ENCODE measurements at places on chromosomes 5 and 9.

- DNase-seq = no peak
These were observed 85.0 kb upstream of the RASA1 start for GRCh38 chr5:87182649-87183048.

GRCh38 chr9:5442400-5443011 is 4.8 kb upstream of the PLGRKT start:
- DNase-seq = peak; percentile 50

- DNase-seq = no peak
These were observed 166.3 kb downstream of the CRB2 start for GRCh38 chr9:123522251-123522650.

- DNase-seq = no peak
These were observed 32.2 kb downstream of the ALDH7A1 start for GRCh38 chr5:126562823-126563222.

DNA sequence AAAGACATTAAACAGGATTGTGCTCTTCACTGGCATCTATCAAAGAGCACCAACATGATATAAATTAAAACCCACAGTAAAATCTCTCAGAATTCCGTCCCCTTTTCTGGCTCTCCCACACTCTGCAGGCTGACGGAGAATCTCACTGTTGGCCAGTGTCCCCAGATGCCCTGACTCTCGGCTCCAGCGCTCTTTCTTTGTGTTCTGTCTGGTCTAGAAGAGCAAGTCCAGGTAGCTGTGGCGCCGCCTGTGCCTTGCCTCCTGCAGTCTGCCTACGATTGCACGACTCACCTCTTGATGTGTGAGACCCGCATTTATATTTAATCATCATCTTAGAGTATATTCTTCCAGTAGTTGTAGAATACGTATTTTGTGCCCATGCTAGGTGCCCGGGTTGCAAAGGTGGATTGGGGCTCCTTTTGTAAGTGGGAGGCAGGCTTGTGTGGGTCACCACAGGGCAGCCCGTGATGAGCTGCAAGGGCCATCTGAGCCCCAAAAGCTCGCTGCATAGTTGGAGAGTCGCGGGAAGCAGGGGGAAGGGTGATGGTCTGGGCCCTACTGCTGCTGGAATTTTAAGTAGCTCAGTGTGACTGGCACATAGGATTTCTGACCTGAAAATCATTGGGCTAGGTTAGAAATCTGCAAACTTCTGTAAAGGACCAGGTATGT is 55.6 kb downstream of the EHMT1 start:
- DNase-seq = no peak
